RKO (cell line): ENCODE measurements at places on chromosomes 7 and 10.

DNA sequence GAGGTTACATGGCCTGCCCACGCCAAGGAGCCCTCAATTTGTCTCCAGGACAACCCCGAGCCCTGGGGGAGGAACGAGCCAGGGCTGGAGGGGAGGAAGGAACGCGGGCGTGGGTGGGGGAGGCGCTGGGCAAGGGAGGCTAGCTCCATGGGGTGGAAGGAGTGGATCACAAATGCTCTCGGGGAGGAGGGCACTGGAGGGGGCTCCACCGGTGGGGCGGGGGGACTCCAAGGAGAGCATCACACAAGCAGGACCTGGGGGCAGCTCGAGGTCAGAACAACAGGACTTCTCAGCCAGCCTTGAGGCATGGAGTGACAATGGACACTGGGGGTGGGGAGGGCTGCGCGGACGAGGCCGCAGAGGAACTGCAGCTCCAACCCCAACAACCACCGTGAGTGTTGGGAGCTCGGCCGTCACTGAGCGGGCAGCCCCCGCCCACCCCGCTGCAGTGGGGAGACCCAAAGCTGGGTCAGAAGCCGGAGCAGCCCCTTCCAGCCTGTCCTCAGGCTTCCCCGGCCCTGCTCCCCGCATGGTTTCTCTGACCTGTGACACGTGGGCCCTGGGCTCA is 41.1 kb downstream of the STK32C start:
- DNase-seq, result no peak

GRCh38 chr10:120188950-120189349 is 268.1 kb upstream of the PLPP4 start:
- DNase-seq, result no peak

DNA sequence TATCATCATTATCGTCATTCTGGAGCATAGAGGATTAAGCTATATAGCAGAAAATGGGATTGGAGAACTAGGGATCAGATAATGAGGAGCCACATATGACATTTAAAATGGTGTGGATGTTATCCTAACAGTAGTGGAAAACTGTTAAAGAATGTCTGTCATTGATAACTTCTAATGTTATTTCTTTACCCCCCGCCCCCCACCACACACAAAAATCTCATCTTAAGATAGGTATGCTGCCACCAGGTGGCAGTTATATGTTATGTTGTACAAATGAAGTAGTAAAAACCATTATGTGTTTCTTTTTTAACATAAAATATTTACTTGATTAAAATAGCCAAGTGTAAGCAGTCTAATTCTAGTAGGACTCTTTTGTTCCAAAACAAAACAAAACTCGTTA is 13.0 kb downstream of the AKAP9 start:
- no peak for DNase-seq

- DNase-seq, result no peak
These were observed 90.8 kb downstream of the NRP1 start for GRCh38 chr10:33243703-33244102.

DNA sequence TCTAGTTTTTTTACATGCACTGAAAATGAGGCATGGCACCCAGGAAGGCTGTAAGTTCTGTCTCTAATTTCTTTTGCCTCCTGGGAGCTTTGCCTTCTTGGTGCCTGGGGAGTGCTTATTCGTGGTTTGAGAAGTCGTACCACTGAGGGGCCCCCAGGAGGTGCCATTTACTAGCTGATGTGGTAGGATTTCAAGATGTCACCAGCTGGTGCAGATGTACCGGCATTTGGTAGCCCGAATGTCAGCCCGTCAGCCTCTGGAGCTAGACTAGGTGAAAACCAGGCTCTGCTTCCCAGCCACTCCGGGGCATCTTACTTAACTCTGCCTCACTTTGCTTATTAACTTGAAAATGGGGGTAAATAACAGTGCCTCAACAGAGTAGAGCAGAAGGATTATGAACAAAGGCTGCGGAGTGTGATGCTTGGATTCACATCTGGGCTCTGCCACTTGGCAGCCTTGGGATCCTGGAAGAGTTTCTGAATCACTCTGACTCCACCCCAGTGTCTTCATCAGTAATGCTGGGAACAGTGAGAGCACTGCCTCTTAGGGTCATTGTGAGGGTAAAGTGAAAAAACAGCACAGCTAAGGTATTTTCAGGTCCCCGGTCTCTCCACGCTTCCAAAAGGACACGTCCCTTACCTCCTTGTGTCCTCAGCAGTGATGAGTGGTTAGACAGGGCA is 31.4 kb upstream of the BTBD16 start:
- no peak for DNase-seq

GRCh38 chr10:71981015-71981875 is 17.1 kb downstream of the CHST3 start:
- no peak for DNase-seq
